ENCODE measurements at places on chromosomes 7 and 10. TPM values are rescaled to one million over a fixed set of nuclear protein-coding genes. Genes with fewer than 3 reads are reported as not detected.
A peak's percentile ranks its signal among the peaks of the same experiment; 100 is the strongest.

- no peak for DNase-seq
Observed at GRCh38 chr7:106254525-106255116, 30.2 kb downstream of the NAMPT start.

GRCh38 chr7:45366475-45366874 lies 207.7 kb upstream of the ADCY1 start:
- DNase-seq = no peak

GRCh38 chr10:67043041-67043440 lies 117.2 kb downstream of the LRRTM3 start:
- DNase-seq = no peak

DNA sequence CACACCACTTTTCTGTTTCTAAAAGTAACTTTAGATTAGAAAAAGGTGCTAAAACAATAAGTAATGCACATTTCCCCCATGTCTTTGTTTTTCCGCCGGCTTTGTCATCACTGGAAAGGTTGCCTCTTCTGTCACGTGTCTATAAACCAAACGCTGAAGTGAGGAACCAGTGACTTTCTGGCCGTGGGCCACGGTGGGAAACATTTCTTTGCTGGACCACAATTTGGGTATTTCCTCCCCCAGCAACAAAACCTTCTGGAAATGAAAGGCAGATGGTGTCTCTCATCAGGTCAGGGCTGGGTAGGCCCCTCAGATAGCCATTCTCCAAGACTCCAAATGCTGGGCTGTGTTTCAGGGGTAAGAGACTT lies 174.5 kb downstream of the SH3PXD2A start:
- DNase-seq = no peak

DNA sequence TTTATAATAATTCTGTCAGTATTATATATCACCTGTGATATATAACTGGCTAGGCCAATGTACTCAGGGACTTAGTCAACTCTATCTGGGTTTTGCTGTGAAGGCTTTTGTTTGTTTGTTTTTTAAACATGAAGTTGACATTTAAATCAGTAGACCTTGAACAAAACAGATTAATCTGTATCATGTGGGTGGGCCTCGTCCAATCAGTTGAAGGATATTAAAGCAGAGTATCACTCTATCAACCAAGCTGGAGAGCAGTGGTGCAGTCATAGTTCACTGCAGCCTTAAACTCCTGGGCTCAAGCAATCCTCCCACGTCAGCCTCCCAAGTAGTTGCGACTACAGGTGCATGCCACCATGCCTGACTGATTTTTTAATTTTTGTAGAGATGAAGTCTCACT lies 870.2 kb downstream of the TYW1 start:
- no peak for DNase-seq

GRCh38 chr7:104552102-104552501 lies 223.7 kb downstream of the LHFPL3 start:
- peak; percentile 13 for DNase-seq

GRCh38 chr7:98354511-98355249 lies 46.2 kb downstream of the BAIAP2L1 start:
- no peak for DNase-seq

DNA sequence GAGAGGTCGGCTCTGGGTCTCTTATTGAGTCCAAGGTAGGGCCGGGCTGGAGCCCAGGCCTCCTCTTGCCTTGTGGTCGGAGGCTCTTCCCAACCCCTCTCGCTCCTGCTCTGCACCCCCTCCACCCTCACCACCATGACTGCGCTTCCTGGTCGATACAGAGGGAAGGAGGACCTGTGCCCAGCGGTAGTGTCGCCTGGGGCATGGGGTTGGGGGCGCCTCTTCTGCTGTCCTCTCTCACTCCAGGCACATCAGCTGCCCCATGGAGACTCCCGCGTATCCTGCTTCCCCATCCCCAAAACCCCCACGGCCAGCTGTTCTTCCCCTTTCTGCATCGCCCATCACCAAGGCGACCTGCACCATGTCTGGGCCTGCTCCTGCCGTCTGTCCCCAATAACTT lies 44.4 kb downstream of the TMEM270 start:
- no peak for DNase-seq

DNA sequence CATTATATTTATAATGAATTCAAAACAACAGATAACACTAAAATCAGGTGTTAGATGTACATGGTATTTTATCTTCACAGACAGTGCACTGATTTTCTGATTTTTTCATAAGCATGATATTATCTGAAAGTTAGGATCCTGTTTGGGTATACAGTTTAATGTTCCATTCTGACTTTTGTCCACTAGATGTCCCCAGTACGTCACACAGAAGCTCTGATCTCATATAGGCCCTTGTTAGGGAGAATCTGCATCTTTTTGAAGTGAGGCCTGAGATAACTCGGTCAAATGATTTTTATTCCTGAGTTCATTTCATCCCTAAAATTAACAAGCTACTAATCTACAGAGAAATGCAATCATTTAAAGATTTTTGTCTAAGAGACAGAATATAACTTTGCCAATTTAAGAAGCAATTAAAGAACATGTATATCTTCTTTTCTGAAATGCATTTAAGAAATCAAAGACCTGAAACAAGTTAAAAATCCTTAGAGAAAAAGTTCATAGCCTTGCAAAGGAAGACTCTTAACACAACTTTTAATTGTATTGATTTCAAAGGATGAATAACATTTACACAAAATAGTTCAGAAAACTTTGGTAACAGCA lies 72.0 kb upstream of the TES start:
- no peak for DNase-seq

DNA sequence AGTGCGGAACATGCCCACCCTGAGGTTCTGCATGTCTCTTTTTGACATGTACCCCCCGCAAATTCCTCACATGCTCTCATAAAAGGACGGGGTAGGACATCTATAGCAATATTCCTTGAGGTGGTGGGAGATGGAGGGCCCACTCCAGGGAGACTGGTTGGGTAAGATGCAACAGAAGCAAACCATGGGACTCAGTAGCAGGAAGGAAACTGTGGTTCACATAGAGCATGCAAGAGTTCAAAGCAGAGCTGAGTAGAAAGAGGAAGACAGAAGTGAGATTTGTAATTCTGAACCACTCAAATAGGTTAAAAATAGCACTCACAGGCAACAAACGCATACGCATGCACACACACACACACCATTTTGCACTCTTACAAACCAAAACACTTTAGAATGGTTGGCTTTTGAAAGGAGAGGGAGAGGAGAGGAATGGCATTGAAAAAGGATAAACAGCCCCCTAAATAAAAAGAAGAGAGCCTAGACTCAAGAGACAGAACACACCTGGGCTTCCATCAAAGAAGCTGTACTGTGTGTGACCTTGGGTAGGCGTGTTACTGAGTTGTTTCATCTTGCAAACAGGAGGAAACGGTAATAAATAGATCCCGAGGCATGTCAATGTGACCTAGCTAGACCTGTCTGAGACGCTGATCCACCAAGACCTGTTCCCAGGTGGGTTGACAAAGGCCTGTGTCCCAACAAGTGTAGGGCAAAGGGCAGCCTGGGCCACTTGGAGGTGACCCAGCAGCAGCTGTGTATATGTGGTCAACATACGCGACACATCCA lies 77.6 kb upstream of the LRRC4 start:
- DNase-seq = peak; percentile 17

GRCh38 chr7:30458311-30458710 lies 20.3 kb downstream of the NOD1 start:
- no peak for DNase-seq

- DNase-seq = no peak
Observed at GRCh38 chr7:65225422-65226006, 148.1 kb upstream of the ZNF92 start.

DNA sequence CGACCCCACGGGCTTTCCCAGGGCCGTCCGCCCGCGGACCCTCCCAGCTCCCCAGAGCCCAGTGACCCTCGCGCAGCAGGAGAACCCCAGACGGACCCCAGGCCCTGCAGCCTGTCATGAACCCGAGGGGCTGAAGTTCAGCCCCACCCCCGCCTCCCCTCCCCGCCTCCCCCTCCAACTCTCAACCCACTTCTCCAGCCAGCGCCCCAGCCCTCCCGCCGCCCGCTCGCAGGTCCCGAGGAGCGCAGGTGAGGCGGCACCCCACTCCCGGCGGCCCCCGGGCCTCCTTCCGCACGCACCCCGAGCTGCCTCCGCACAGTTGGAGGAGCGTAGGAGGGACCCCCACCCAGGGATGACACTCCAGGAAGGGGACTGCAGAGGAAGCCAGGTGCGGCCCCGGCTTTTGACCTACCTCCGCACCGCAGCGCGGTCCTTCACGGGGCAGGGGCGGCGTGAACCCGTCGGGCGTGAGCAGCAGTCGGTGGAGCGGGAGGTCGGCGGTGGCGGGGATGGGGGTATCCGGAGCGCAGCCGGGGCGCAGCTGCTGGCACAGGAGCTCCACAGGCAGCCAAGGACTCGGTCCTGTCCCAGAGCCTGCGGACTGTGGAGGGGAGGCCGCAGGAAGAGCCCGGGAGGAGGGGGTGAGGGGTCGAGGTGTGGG lies at the start of gene TMEM176A:
TMEM176A (plus strand) TSS at position 189 of the 661 bp plus-strand sequence. CDS start 782 bp downstream, outside the sequence.
- no peak for DNase-seq

- DNase-seq = no peak
Observed at GRCh38 chr10:27779462-27780015, 33.9 kb upstream of the MKX start.

DNA sequence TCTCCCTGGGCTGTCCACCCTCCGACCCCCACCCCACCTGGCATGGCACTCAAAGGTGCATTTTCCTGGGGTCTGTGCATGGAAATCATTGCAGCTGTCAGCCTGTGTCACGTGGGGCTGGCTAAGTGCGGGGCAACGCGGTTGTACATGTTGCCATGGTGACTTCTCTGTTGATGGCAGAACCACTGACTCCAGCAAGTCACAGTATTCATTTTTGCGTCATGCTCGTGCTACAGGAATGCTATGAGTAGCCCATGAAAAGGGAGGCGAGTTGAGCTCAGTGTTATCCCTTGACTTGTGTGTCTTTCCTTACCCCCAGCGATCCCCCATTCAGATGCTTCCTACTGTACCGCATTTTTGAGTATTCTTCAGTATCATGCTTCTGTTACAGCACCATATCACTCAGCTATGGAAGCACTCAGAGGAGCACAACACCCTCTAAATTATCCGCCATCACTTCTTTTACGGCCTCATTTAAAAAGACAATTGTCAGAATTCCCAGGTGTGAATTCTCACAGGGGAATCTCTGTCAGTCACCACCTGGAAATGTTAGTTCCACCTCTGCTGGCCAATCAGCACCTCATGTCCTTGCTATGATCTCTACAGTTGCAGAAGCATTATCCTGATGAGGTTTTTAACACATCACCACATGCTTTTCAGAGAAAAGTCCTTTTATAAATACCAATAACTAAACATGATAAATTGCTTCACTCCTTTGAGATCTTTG lies 194.4 kb upstream of the C7orf33 start:
- DNase-seq = no peak

- no peak for DNase-seq
Observed at GRCh38 chr10:102540023-102540422, 36.3 kb downstream of the SUFU start.

GRCh38 chr10:11605807-11606408 lies 5.5 kb downstream of the USP6NL start:
- DNase-seq = no peak

DNA sequence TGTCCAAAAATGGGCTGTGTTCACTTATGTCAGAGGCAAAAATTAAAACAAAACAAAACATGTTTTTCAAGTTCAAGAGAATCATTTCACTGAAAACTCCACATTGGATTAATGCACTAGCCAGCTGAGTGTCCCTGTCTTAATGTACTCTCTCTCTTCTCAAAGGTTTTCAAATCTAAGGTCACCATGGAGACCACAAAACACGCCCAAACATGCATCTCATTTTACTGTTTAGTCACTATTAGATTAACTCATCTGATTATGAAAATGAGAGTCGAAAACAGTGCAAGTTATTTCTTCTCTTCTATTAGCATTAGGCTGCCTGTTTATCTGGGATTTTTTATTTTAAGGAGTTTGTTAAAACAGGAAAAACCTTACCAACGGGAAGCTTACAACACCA lies 70.8 kb upstream of the ASAH2 start:
- DNase-seq = no peak

GRCh38 chr7:107208024-107208521 lies 39.3 kb downstream of the HBP1 start:
- DNase-seq = no peak

DNA sequence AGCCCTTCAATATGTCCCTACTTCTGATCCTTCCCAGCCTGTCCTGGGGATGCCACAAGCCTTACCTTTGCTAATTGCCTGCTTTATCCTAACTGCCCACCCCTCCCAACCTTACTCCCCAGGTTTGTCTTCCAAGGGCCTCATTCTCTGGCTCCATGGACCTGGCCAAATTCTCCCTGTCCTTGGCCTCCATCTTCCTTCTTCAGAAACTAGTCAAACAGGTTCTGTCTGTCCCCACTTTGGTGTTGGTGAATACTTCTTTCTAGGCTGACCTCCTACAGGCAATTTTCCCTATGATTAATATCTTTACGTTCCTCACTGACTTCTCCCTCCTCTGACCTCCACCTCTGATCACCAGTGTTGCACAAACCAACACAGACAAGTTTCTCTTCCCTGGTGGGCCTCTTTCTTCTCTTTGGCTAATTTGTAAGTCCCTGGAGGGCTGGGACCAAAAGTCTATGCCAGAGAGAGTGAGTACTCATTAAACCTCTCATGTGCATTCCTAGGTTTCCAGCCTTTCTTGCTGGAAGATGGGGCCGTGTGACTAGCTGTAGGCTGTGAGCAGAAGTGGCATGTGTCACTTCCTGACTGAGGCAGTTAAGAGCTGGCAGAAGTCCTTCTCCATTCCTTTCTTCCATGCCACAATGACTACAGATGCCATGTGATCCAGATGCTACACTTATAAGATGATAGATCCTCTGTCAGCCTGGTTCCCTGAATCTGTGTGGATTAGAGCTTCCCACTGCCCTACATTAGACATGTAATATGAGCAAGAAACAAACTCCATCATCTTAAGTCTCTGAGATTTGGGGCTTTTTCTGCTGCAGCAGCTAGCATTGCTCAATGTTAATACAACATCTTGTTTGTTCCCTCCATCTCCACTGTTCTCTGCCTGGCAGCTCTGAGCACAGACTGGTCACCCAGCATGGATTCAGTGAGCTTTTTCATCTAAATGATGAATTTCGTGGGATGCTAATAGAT lies 382.7 kb downstream of the RPS24 start:
- no peak for DNase-seq

- DNase-seq = no peak
Observed at GRCh38 chr10:132069122-132069848, 3.5 kb downstream of the JAKMIP3 start.

GRCh38 chr10:76125900-76126299 lies 694.5 kb downstream of the LRMDA start:
- DNase-seq = no peak

Gene PAX2
- total RNA-seq = 0.18 TPM

Gene FAS
- total RNA-seq = 20.7 TPM

Gene CPEB3
- total RNA-seq = 1.9 TPM

Gene ASB15
- total RNA-seq = not detected

Gene LAMB4
- total RNA-seq = not detected

Gene OPN1SW
- total RNA-seq = not detected

Gene PKD2L1
- total RNA-seq = not detected

Gene PFKFB3
- total RNA-seq = 124 TPM

Gene CFAP46
- total RNA-seq = not detected

Gene C10orf53
- total RNA-seq = 0.16 TPM

Gene HMX3
- total RNA-seq = not detected

Gene WNT16
- total RNA-seq = not detected

Gene HHEX
- 0.46 TPM for total RNA-seq

Gene MYO1G
- total RNA-seq = 442 TPM

Gene DOCK4
- 0.41 TPM for total RNA-seq

Measured in activated T-helper 2 cell treated with anti-CD3 and anti-CD28 coated beads, Interferon-gamma antibody, Interleukin-2, Interleukin-4, amounts not matched to agents 10 μg/mL and 5 μg/mL and 100 μg/mL, durations not matched to agents 14 hours and 24 hours and 36 hours (primary cell).